ENCODE measurements at places on chromosomes 11 and 22.

GRCh38 chr11:11403763-11404725, 51.0 kb upstream of the CSNK2A3 start:
- DNase-seq = no peak

GRCh38 chr11:67051180-67051893, 5.3 kb upstream of the RHOD start:
- DNase-seq = no peak

DNA sequence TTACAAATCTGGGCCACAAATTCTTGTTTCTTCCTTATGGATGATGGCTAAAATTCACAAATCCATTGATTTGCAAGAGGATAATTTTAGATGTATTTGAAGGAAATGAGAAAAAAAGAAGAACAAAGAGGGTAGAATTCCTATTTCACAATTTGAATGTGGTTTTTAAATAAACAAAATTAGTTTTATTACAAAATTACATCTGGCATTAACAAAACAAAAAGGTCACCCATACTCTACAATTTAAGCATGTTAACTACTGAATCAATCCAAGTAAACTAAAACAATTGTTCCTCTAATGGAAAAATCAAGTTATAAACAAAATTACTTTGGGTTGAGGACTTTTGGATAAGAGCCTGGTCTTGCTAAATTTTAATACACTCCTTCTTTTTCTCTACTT, 242.0 kb downstream of the METTL15 start:
- DNase-seq = no peak

GRCh38 chr11:57599381-57599780, 1.9 kb downstream of the SERPING1 start:
- DNase-seq = no peak

DNA sequence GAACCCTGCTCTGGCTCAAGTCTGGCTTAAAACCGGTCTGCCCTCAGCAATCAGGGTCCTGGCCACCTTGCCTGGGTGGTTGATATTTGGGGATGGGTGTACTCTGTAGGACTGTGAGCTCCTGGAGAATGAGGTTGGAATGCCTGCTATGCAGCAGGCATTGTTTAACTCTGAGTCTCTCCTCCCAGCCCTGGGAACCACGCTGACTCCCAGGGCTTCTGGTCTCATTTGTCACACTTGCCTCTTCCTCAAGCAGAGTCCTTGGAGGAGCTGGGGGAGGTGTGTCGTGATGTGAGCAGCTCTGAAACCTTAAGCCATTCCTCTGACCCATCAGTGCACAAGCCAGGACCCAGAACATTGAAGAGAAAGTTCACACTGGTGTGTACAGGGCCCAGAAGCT, 340.1 kb downstream of the MN1 start:
- no peak for DNase-seq

DNA sequence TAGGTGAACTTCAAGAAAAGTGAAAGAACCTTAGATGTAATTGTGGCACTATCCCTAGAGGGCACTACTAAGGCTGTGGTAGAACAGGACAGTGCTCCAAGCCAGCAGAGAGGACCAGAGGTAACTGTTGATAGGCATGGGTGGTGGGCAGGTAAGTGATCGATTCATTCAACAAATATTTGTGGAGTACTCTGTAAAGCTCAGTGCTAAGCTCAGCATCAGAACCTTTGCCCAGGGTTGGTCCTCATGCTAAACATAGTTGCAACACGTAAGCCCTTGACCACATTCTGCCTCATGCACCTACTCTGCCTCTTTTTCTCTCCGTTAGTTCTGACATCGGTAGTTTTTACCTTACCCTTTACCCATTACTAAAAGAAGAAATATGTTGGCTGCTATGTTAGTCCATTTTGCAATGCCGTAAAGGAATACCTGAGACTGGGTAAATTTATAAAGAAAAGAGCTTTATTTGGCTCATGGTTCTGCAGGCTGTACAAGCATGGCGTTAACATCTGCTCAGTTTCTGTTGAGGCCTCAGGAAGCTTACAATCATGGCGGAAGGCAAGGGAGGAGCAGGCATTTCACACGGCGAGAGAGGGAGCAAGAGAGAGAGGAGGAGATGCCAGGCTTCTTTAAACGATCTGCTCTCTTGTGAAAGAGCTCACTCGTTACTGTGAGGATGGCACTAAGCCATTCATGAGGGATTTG, 18.4 kb upstream of the NNMT start:
- DNase-seq = no peak

GRCh38 chr11:2760196-2760871, 60.5 kb upstream of the KCNQ1OT1 start:
- DNase-seq = peak; percentile 49
